ENCODE measurements at places on chromosomes 1 and 21. TPM values are rescaled to one million over a fixed set of nuclear protein-coding genes. Genes with fewer than 3 reads are reported as not detected.

TRMT1L gene
- 24.6 TPM for total RNA-seq

DNA sequence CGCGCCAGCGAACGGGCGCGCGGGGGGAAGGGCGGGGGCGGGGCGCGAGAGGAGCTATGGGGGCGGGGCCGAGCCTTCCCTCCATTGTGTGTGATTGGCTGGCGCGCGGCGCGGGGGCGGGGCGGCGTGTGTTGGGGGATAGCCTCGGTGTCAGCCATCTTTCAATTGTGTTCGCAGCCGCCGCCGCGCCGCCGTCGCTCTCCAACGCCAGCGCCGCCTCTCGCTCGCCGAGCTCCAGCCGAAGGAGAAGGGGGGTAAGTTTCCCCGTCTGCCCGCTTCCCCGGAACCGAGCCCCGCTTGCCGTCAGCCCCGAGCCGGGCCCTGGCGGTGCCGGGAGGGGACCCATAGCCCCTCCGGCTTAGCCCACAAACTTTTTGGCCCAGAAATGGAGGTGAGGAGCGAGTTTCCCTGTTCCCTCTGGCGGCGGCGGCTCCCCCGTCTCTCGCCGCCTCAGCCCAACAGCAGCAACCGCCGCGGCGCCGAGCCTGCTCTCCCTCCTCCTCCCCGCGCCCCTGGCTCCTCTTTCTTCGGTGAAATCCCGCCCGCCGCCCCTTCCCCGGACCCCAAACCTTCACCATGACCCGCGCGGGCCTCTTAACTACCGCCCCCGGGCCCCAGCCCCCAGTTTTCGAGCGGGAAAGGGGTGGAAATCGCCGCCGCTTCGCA is at the start of gene H3-3A:
Gene H3-3A, plus strand, starts transcription at position 159 of the 666 bp plus-strand sequence. CDS start 1,636 bp downstream, outside the sequence.
- DNase-seq, result peak; percentile 95

RUNX3 gene
- total RNA-seq, result not detected

- no peak for DNase-seq
Measured at GRCh38 chr21:39651206-39651605, 38.5 kb downstream of the B3GALT5 start.

DNA sequence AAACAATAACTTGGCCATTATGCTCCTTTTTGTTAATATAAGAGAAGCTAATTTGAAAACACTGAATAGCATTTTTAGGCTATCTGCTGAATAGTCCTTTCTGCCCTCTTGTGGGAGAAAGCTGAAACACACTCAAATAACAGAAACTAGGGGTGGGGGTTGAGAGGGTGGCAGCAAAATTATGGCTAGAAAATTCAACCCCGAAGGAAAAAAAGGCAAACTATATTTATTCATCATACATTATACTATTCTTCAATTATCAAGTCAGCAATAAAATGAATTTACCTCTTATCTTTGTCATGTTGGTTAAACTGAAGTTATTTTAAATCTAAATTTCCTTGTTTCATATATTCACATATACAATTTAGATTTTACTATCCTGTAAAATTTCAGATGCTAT is 255.9 kb downstream of the FAF1 start:
- peak; percentile 45 for DNase-seq

DNA sequence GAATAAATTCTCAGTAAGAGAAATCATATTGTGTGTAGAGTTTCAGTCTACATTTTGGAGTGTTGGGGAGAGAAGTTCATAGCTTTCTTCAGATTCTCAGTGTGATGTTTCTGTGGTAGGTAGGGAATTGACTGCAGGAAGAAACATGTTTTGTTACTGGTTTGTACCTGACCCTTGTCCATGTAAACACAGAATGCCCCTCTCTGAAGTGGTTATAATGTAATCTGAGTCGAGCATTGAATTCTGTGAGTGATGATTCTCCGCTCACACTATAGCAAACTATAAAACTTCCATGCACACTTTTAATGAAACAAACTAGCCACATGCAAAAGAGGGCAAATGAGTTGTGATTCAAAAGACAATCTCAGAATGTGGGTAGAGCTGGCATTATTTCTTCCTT is 433.2 kb downstream of the USP25 start:
- DNase-seq, result no peak

IGFN1 gene
- under 0.01 TPM for total RNA-seq

GPATCH4 gene
- total RNA-seq, result 24.2 TPM

DNA sequence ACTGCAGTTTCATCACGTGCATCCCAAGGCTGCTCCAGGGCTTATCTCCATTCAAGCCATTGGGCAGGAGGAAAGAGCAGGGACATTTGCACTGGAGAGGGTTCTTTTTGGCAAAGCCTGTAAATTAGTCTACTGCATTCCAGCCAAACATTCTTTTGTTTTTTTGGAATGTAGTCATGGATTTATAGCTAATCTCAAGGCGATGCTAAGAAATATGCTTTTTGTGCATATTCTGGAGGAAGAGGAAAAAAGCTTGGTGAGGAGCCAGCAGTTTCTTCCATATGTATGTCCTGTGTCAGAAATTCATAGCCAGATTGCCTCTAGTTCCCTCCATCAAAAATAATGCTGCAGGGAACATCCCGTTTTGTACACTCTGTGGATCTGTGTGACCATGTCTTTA is 221.4 kb downstream of the BACH1 start:
- DNase-seq, result no peak

DNA sequence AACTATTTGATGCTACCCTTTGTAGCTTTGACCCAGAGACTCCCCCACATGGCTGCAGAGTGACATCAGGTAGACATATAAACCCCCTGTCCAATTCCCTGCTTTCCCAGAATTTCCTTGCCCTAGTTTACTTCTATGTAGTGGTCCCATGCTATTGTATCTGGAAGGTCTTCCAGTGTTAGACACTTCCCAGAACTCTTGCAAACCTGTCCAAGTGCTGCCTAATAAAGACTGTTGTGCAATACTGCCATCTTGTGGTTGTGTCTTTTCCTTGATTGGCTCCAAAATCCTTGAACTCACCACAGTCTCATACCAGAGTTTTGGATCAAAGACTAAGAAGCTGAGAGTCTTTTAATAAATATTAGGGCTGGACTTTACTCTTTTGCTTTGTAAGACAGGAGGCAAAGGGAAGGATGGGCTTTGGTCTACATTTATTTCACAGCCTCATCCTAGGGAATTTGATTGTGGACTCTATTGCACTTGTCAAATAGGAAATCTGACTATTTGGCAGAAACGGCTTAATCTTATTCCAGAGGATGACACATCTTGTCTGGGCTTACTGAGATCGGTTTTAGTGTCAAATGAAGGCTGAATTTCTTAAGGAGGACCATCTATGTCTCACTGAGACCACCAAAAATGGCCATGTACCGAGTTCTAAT is 169.9 kb downstream of the LRRC7 start:
- peak; percentile 75 for DNase-seq

DNA sequence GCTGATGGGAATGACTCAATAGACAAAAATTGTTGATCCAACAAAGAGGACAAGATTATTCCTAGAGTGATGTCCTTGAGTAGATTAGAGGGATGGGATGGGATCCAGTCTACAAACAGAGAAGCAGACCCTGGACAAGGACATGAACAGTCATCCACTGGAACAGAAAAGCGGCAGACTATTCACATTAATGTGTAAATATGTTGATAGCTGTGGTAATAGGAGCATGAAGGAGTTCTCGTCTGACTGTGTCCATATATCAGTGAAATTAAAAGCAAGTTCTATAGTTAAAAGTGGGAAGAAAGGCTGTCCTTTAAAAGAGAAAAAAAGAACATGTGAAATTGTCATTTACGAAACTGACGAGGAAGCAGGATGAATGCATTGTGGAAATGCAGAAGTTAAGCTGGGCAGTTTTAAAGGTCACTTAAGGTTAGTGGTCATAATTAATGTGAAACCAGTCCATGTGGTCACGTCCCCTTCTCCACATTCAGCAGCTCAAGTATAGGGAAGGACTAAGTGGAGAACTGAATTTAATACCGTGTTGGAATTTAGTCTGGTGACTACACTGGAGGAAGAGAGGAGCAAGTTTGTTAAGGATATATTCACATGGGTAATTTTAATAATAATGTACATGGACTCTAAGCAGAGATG is 62.1 kb downstream of the PIK3R3 start:
- DNase-seq, result no peak

DCDC2B gene
- total RNA-seq, result not detected

GRCh38 chr1:21655748-21656147 is 13.4 kb downstream of the RAP1GAP start:
- DNase-seq, result no peak

- DNase-seq, result peak; percentile 81
Measured at GRCh38 chr1:33396188-33397124, 34.4 kb downstream of the PHC2 start.

GRCh38 chr1:32335790-32336590 is at the start of gene MARCKSL1:
MARCKSL1 (minus strand) TSS chr1:32336233; CDS start chr1:32336033, 200 bp downstream.
- peak; percentile 70 for DNase-seq

VPS72 gene
- 44.0 TPM for total RNA-seq

DNA sequence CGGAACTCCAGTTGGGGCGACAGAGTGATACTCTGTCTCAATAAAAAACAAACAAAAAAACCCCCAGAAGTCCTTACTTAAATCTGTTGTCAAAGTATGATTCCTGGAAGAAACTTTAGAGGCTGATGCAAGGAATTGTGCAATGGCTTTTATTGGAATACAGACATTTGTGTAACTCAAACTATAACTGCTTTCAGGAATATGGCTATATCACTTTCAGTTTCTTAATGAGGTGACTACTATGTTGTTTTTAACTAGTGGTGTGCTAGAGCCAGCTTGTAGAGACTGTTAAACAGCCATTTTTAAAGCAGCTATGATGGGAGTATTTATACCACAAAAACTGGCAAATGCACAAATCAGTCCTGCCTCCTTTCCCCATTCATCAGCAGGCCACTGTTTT is 22.7 kb upstream of the DNAJC28 start:
- DNase-seq, result peak; percentile 87

- peak; percentile 45 for DNase-seq
Measured at GRCh38 chr1:162062542-162063015, 6.9 kb upstream of the NOS1AP start.

DNA sequence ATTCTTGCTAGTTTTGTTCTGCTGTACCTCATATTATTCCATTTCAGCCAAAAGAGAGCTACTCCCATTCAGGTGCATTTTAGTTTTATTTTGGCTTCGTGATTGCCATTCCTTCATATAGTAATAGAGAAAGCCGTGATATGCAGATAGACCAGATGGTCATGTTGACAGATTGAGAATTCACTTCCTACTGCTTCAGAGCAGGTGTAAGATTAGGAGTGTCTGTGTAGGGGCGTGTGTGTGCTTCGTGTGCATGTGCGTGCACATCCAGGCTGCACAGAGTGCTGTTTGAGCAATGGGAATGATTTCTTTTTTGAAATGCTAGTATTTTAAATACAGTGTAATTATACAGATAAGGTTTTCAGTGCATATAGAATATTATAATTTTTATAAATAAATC is 10.3 kb downstream of the NFIA start:
- DNase-seq, result no peak

ESPN gene
- not detected for total RNA-seq

RGS7 gene
- under 0.01 TPM for total RNA-seq

GRCh38 chr1:90919900-90920299 is 101.9 kb downstream of the ZNF644 start:
- DNase-seq, result no peak

DNA sequence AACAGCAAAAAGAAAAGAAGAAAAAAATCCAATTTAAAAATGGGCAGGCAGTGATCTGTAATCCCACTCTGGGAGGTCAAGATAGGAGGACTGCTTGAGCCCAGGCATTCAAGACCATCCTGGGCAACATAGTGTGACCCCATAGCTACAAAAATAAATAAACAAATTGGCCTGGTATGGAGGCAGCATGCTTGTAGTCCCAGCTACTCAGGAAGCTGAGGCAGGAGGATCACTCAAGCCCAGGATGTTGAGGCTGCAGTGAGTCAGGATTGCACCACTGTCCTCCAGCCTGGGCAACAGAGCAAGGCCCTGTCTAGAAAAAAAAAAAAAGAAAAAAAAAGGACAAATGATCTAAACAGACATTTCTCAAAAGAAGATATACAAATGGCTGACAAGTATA is 99.6 kb downstream of the EIF4G3 start:
- DNase-seq, result peak; percentile 65

GRCh38 chr1:59691261-59691660 is 123.5 kb upstream of the HOOK1 start:
- DNase-seq, result no peak

NHLH1 gene
- not detected for total RNA-seq

DNA sequence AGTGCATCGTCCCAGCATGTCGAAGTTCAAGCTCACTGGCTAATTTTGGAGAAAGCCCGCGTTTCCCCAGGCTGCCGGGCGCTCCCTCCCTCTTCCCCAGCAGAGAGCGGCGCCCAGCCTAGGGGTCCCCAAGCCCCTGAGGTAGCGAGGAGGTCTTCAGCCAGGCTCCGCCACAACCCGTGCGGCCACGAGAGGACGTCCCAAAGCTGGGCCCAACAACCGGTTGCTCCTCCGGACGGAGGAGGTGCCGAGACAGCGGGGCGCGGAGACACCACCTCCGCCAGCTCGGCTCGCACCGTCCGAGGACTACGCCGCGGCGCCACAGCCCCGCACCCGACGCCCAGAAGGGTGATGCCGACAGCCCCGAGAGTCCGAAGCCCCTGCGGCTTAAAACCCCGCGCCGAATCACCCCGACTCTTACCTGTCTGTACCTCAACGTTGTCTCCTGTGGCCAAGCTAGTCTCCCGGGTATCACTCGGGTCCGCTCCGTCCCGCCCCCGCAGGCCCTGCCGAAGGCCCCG is at the start of gene DENND2C:
Gene DENND2C, minus strand, starts transcription at position 488 of the 521 bp plus-strand sequence. CDS start 44,065 bp downstream, outside the sequence.
- no peak for DNase-seq

CD52 gene
- not detected for total RNA-seq

DNA sequence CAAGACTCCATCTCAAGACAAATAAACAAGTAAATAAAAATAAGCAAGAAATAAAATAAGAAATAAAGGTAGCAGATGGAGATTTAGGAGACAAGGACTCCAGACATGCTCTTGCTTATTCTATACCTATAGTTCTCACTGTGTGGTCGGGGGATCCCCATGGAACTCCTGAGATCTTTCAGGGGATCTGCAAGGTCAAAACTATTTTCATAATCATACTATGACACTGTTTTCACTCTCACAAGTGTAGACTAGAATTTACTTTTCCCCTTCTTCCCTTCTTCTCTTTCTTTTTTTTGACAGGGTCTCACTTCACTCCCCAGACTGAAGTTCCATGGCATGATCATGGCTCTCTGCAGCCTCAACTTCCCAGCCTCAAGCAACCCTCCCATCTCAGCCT is 29.8 kb upstream of the NLRP3 start:
- no peak for DNase-seq

Measured in fibroblast of villous mesenchyme (primary cell).